Bronchus fibroblast of lung (primary cell): ENCODE measurements at places on chromosomes 2 and 18. TPM values are rescaled to one million over a fixed set of nuclear protein-coding genes. Genes with fewer than 3 reads are reported as not detected.

CYP27A1 gene
- 14.6 and 15.9 TPM in 2 replicates for total RNA-seq

LMAN2L gene
- 16.8 and 20.2 TPM in 2 replicates for total RNA-seq

PDE11A gene
- not detected in 2 replicates for total RNA-seq

LOXL3 gene
- total RNA-seq: 10.1 and 10.7 TPM in 2 replicates

USP14 gene
- 11.4 and 14.5 TPM in 2 replicates for total RNA-seq

RIT2 gene
- not detected in 2 replicates for total RNA-seq

PLCD4 gene
- 0.67 and 0.89 TPM in 2 replicates for total RNA-seq

LRRTM4 gene
- total RNA-seq: not detected in 2 replicates

TXNDC2 gene
- total RNA-seq: not detected in 2 replicates

SERPINB4 gene
- total RNA-seq: not detected in 2 replicates

WDR35 gene
- 5.9 and 6.1 TPM in 2 replicates for total RNA-seq

TIMM21 gene
- 42.5 and 45.9 TPM in 2 replicates for total RNA-seq
